ENCODE measurements at places on chromosomes 2 and 18. TPM values are rescaled to one million over a fixed set of nuclear protein-coding genes. Genes with fewer than 3 reads are reported as not detected.

GRCh38 chr2:62038975-62039771, 133.7 kb downstream of the COMMD1 start:
- H3K36me3 ChIP-seq, result no peaks in the 10 kb centered on the region
- no peak for DNase-seq

KLHL14 gene
- 6.7 TPM for total RNA-seq

GRCh38 chr2:96951125-96951654, 35.2 kb downstream of the FAM178B start:
- no peaks in the 10 kb centered on the region for H3K27me3 ChIP-seq
- peak; percentile 27 for DNase-seq
- H3K4me3 ChIP-seq, result no peak overlapping the region
- H3K4me1 ChIP-seq, result no peaks in the 10 kb centered on the region

- H3K4me1 ChIP-seq, result no peaks in the 10 kb centered on the region
- no peak for DNase-seq
- H3K4me3 ChIP-seq, result no peak overlapping the region
- no peaks in the 10 kb centered on the region for H3K27me3 ChIP-seq
These were observed 141.9 kb upstream of the REV1 start for GRCh38 chr2:99631700-99632099.

DNA sequence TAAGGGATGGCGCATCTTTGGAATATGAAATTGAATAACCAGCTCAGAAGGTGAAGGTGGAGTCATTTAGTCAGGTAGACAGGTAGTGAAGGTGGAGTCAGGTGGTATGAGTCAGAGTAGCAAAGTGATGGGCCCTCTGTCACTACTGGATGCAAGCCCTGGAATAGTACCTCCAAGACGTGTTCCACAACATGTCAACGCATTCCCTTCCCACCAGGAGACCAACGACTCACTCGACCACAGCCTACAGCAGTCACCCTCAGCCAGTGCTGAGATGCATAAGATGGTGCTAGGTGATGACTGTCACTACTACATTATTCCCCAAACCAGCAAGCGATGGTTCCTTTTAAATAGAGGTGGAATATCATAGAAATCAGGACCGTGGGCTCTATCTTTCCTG, 6.8 kb downstream of the CPLX4 start:
- no peak overlapping the region for H3K4me3 ChIP-seq
- no peak for DNase-seq
- H3K27me3 ChIP-seq, result peaks cover 3% of the 10 kb centered on the region
- no peaks in the 10 kb centered on the region for H3K4me1 ChIP-seq
- H3K36me3 ChIP-seq, result no peaks in the 10 kb centered on the region

GRCh38 chr18:69898241-69898861, 49.3 kb downstream of the CD226 start:
- H3K4me3 ChIP-seq, result no peak overlapping the region
- no peak overlapping the region for H3K27ac ChIP-seq
- H3K27me3 ChIP-seq, result no peaks in the 10 kb centered on the region
- no peak for DNase-seq
- H3K36me3 ChIP-seq, result no peaks in the 10 kb centered on the region

CCBE1 gene
- 0.13 TPM for total RNA-seq

GRCh38 chr2:223053484-223054192, 1.6 kb downstream of the KCNE4 start:
- no peak for DNase-seq
- H3K4me1 ChIP-seq, result no peaks in the 10 kb centered on the region
- H3K27ac ChIP-seq, result no peak overlapping the region
- H3K27me3 ChIP-seq, result no peaks in the 10 kb centered on the region
- H3K36me3 ChIP-seq, result no peaks in the 10 kb centered on the region

All from Panc1 (cell line).